ENCODE measurements at places on chromosomes 7 and 10.

GRCh38 chr10:104028823-104029520, 56.7 kb downstream of the COL17A1 start:
- no peak for DNase-seq

GRCh38 chr7:82592416-82592815, 148.8 kb upstream of the CACNA2D1 start:
- no peak for DNase-seq

DNA sequence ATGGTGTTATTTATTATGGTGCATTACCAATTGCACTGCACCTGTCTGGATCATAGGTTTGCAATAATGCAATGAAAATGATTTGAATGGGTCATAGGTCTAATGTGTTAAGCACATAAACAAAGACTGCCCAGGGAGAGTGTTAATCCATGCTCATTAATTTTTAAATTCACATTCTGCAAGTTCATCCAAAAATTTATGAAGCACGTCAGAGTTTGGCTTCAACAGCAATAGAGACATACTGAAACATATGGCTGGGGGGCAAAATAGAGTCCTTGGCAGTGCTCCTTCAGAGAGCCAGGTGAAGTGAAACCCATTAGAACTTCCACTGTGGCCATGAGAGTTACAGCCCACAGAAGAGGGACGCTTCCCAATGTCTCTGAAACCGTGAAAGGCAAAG, 441.1 kb downstream of the POM121L12 start:
- no peak for DNase-seq

DNA sequence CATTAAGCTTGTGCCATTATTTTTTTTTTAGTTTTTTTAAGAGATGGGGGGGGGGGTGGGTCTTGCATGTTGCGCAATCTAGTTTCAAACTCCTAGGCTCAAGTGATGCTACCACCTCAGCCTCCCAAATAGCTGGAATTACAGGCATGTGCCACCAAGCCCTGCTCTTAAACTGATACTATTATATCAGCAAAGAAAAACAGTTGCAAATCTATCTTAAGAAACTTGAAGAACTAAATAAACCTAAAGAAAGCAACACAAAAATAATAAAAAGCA, 47.5 kb downstream of the BRAF start:
- DNase-seq, result no peak

GRCh38 chr10:35185260-35186034, 58.8 kb downstream of the CREM start:
- no peak for DNase-seq

DNA sequence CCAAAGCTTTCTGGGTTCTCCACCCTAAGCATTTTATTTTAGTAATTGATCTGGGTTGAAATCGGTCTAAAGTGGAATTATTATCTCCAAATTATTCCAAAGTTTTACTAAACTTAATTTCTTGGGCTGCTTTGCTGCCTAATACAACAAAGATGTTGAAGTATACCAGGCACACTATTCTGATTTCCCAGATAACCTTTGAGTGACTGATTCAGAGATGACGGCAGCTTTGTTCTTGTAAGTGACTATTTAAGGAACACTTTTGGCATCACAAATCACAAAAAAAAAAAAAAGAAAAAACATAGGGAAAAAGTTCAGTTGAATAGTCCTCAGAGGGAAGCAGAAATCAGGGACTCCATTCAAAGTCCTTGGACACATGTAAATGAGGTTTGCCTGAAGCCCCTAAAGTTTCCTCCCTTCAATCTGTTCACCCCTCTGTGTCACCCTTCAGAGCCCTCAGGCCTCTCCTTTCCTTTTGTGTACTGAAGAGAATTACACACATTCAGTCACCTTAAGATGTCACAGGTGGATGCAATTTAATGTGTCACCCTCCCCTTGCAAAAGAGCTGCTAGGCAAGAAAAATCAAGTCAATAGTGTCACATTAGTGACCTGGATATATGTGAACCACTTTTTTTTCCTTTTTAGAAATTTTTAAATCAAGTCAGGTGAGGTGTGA, 81.5 kb downstream of the RTKN2 start:
- no peak for DNase-seq

- no peak for DNase-seq
Measured at GRCh38 chr7:139718859-139719258, 58.9 kb downstream of the HIPK2 start.

GRCh38 chr7:103715376-103716120, 269.5 kb upstream of the SLC26A5 start:
- no peak for DNase-seq

DNA sequence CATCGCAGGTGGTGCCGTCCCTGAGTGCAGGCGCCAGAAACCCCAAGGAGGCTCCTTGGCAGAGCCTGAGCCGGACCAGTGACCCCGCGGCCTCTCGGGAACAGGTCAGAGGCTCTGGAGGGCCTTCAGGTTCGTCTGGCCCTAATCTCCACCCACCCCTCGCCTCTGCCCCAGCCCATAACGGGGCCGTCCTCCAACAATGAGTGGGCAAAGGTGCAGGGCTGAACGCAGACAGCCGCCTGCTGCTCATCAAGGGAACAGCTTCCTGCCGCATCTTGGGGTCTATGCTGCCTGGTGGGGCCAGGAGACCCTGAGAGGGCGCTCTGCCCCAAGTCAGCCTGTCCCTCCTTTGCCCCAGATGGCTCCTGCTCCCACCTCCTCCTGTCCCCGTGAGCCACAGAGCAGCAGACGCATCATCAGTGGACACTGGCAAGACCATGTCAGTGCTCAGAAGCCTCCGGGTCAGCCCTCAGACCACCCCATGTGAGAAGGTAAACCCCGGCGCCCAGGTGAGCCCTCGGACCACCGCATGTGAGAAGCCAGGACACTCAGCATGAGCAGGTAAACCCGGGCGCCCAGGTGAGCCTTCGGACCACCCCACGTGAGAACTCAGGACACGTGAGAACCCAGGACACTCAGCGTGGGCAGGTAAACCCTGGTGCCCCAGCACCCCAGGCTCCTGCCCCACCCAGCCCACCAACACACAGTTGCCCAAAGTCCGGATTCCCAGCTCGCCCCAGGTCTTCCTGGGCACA, 142.0 kb downstream of the PTPRN2 start:
- DNase-seq, result no peak

GRCh38 chr7:42345478-42346299, 108.7 kb upstream of the GLI3 start:
- no peak for DNase-seq

DNA sequence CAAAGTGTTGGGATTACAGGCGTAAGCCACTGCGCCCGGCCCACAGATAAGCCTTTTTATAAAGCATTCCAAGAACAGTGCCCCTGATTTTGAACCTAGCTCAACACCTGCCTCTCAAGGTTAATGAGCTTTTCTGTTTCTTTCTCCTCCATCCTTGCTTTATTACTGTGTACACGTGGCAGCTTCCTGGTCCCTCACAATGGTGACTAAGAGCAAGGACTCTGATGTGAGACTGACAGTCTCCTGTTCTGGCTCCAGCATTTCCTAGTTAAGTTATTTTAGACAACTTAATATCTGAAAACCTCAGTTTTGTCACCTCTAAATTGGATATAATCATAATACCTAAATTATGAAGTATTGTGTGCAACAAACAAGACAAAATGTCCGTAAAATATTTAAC, 9.9 kb downstream of the HABP2 start:
- no peak for DNase-seq

DNA sequence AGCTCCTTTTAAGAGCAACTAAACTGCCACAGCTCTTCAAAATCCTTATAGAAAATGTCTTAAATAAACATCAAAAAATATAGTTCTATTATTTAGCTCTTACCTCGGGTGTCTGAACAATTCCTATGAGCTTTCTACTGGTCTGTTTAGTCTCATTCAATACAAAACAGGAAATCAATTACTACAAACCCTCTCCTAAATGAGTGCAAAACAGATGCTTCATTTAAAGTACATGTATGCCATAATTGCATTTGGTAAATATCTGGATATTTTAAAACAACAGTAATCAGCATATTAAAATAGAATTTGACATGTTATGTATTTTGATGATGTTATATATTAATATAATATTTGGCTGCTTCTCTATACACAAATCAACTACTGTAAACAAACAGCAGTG, 38.5 kb upstream of the MTPN start:
- no peak for DNase-seq

DNA sequence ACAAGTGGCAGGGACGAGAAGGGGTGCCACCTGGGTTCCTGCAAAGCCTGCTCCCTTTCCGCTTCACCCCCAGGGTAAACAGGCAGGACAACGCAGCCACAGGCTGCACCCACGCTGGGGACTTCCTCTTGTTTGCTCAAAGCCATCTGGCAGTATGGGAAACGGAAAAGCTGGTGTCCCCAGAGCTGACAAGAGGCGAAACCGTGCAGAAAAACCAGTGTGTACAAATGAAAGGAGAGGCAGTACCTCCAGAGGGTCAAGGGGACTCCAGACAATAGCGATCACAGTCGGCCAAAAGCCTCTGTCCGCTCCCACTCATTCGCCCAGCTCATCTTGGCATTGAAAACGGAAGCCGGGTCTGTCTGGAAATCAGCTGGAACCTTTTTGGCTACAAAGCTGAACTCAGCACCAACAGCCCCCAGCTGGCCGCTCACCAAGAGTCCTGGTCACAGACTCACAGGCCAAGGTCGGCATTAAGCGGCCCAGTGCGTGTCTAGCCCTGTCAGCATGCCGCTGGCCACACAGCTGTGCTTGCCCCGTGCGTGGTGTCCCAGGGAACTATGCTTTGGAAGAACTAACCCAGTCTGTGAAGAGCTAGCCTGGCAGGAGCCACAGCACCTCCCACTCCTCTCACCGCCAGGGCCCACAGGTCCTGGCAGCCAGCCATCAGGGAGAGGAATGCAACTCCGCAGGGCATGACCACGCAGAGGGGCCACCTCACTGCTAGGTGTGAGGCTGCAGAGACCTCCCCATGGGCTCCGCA, 10.4 kb downstream of the TNS3 start:
- DNase-seq, result no peak

- DNase-seq, result no peak
Measured at GRCh38 chr7:17357952-17358351, 59.5 kb downstream of the AHR start.

GRCh38 chr7:35334506-35334905, 80.6 kb upstream of the TBX20 start:
- DNase-seq, result no peak

- DNase-seq, result no peak
Measured at GRCh38 chr10:31739146-31739545, 189.5 kb downstream of the ARHGAP12 start.

DNA sequence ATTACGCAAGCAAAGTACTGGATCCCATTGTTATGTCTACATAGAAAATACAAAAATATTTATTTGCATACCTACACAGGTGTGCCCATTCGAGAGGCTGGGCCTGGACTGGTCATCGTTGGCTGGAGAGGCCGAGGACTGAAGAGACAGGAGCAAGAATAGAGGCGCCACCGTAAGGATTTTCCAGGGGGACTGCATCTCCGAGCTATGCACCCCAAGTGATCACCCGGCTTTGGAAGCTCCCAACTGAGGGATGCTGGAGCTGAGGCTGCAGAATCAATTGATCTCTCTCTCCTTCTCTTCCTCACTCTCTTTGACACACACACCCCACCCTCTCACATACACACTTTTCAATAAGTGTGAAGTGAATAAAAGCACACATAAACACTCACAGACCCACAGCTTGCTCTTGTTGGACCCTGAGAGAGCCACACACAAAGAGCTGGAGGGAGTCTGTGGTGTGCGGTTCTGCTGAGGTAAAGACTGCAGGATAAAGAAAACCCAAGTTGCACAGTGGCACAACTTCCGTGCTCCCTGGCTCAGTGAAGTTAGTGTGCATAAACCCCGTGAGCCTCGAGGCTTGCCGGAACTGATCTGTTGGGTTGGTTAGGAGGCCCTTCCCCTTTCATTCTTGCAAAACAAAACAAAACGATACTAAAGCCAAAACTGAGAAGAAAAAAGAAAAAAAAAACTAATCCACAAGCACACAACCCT, at the start of gene AOAH:
TSS of gene AOAH (minus strand) at position 544 of the 714 bp plus-strand sequence. CDS start at position 198, 346 bp downstream.
- DNase-seq, result peak; percentile 11

DNA sequence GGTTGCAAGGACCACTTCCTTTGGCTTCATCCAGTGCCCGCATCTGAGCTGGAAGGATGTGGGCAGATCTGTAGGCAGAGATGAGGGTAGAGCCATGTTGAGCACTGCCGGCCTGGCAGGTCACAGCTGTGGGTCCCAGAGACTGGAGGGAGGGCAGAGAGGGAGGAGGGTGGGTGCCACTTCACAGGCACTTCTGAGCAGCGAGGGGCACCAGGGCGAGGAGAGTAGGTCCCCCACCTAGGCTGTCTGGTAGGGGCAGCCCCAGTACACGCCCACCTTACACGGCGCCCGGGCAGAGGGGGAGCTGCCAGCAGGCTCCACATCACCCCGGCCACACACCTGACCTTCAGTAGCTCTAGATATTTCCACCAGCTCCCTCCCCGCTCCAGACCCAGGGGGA, 473.0 kb upstream of the FOXK1 start:
- DNase-seq, result no peak

GRCh38 chr7:139603896-139604295, 80.4 kb downstream of the CLEC2L start:
- no peak for DNase-seq

- DNase-seq, result no peak
Measured at GRCh38 chr10:24784061-24784460, 60.4 kb upstream of the ARHGAP21 start.

- DNase-seq, result peak; percentile 18
Measured at GRCh38 chr7:6623589-6624245, 8.3 kb downstream of the ZNF853 start.

DNA sequence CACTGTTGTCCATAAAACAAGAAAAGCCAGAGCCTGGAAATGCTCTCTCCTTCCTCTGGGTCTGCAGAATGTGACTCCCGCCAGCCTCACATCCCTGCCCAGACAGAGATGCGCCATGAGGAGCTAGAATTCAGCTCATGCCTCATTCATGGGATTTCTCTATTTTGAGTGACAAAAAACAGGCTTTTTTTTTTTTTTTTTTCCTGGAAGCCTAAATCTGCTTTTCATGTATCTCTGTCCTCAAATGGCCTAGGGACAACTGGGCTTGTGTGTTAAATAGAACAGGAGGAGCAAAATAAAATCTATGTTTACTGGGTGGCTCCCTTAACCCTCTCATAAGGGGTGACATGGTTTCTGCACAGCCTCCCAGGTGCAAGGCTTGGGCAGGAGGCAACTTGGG, 679.7 kb upstream of the AUTS2 start:
- no peak for DNase-seq

- DNase-seq, result no peak
Measured at GRCh38 chr7:105011141-105011830, 2.7 kb upstream of the KMT2E start.

GRCh38 chr10:112774798-112775197, 175.2 kb upstream of the TCF7L2 start:
- DNase-seq, result no peak

Measured in germinal center (tissue), 1 donor.